NCI-H2171 treated with DMSO at 0.1 percent for 48 hours (cell line): ENCODE measurements at places on chromosomes 2 and 18.

GRCh38 chr2:85770369-85770768 lies 16.6 kb downstream of the ATOH8 start:
- no peak for DNase-seq

DNA sequence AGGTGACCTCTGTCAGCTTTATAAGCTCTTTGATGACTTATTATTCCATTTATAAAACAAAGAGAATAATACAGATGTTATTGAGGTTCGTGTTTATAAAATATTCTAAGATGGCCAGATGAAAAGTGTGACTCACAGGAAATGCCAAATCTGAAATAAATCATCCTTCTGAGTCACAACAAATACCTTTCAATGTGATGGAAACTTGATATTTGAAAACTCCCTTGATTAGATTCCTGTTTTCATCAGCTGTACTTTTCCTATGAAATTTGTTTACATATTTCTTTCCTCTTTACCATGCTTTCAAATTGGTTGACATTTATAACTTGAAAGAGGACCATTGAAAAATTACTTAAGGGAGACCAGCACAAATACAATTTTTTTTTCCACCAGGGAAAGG lies 30.6 kb upstream of the PPP1R1C start:
- DNase-seq, result no peak

- no peak for DNase-seq
These were observed 20.8 kb downstream of the CRIM1 start for GRCh38 chr2:36376319-36376765.

- DNase-seq, result no peak
These were observed 262.1 kb downstream of the PTGR3 start for GRCh38 chr18:74946646-74947375.

- DNase-seq, result no peak
These were observed 751 bp downstream of the IL18R1 start for GRCh38 chr2:102356381-102356712.

DNA sequence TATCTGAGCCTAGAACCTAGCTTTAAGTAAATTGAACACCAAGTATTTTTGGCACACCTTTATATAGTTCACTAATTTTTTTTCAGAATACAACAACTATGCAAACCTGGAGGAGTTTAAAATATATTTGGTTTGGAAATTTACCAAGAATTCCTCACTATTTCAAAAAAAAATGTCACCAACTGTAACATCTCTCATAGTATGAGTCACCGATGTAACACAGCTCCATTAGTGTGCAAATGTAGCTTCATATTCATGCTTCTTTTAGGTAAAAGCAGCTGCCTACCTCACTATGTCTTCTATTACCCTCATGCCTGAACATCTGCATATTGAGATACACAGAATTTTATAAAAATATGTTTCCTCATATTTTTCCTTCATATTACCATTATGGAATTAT lies 80.5 kb downstream of the NRXN1 start:
- no peak for DNase-seq

- no peak for DNase-seq
These were observed 8.8 kb upstream of the ADI1 start for GRCh38 chr2:3527886-3528785.

- no peak for DNase-seq
These were observed 323.9 kb downstream of the SETBP1 start for GRCh38 chr18:45004546-45005080.

- DNase-seq, result no peak
These were observed 239.1 kb downstream of the HDAC4 start for GRCh38 chr2:239161711-239162140.

GRCh38 chr2:9708683-9709538 lies 78.1 kb upstream of the YWHAQ start:
- peak; percentile 26 for DNase-seq

DNA sequence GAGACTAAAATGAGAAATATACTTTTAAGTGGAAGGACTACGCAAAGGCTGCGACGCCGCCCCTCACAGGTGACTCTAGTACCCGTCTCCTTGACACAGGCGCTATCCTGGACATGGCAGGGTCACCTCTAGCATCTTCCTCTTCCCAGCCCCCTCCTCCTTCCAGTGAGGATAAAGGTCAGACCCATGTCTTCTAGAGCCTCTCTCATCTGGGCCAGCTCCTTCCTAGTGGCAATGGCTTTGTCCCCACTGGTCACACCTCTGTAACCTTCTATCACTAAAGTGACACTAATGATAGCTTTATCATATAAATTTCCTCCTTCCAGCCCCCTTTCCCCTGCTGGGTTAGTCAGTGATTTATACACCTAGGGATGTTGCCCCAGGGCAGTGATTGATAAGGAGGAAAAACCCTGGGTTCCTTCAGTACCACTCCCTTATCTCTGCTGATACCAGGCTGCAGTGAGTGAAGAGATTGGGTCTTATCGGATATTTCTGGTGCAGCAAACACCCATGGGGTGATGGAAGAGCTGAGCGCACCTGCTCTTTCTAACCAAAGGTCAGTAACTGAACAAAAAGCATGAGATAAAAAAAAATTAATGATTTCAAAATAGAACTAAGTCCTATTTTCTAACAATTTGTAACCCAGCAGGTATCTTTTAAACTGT lies 62.0 kb upstream of the FZD5 start:
- DNase-seq, result no peak

GRCh38 chr2:223251656-223252229 lies 199.8 kb downstream of the KCNE4 start:
- DNase-seq, result no peak

DNA sequence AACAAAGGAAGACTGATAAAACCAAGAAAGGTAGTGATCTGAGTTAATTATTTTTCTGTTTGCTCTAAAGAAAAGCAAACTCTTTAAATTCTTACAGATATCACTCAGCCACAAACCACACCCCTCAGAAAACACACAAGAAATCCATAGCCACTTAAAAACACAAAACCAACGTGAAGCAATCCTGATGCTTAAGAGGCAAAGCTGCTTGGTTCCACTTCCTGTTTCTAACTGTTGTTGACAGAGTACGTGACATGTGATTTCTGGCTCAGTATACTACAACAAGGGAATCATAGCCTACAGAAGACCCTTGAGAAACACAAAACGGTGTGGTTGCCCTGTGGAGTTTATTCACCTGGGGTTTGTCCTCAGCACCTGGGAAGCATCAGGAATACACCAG lies 240.9 kb upstream of the APCDD1 start:
- no peak for DNase-seq

DNA sequence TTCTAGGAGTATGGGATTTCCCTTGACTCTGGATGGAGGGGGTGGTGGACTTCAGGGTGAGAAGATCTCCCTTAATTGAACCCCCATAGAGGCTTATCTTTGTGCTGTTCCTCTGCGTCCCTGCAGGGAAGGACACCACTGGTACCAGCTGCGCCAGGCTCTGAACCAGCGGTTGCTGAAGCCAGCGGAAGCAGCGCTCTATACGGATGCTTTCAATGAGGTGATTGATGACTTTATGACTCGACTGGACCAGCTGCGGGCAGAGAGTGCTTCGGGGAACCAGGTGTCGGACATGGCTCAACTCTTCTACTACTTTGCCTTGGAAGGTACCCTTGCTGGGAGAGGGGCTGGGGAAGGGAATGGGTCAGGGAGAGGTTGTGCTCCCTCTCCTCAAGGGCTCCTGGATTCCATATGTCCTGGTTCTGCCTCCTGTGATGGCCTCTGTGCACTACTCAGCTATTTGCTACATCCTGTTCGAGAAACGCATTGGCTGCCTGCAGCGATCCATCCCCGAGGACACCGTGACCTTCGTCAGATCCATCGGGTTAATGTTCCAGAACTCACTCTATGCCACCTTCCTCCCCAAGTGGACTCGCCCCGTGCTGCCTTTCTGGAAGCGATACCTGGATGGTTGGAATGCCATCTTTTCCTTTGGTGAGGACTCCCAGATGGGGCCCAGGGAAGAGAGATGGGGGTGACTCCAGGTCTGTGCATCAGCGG lies 19.3 kb downstream of the PRKAG3 start:
- DNase-seq, result no peak

GRCh38 chr2:232528746-232529460 lies 2.9 kb downstream of the CHRND start:
- DNase-seq, result no peak

DNA sequence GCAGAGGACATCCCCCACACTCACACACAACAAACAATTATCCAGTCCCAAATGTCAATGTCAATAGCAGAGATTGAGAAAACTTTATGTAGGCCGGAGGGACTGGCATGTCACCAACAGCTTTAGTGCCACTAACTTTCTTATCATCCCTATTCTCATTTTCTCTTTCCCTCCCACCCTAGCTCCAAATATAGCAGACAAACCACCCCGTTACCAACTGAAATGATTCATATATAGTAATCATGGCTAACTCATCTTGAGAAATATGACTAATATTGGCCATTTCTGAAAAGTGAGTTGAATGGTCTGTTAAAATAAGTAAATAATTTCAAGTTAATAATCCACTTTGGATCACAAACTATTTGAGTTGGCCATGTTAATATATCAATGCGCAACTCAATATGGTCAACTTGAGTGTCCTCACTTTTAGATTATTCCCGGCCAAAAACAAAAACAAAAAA lies 242.1 kb upstream of the RND3 start:
- DNase-seq, result no peak

DNA sequence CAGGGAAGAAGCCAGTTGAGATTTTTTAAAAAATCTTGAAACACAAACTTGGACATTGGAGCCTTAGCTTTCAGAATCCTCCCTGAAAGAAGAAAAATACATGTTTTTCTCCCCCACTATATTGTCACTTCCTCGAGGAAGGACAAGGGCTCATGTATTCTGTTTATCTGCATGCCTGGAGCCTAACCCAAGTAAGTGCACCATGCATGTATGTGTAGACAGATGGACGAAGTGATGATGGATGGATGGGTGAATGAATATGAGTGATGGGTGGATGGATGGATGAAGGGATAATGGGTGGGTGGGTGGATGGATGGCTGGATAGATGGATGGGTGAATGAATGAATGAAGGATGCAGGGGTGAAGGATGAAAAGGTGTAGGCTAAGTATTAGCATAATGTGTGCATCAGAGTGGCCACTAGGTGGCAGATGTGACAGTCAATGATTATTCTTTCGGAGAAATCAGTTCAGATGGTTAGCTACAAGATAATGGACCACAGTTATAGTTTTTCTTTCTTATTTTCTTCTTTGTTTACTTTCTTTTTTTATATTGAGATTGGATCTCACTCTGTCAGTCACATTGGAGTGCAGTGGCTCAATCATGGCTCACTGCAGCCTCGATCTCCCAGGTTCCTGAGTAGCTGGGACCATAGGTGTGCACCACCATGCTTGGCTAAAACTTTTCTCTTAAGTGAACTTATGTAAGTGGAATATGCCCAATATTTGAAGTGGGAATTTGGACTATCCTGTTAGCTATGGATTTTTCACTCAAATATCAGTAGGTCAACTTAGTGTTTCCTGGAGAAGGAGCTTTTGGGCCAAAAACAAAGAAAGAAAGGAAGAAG lies 18.5 kb upstream of the CCDC93 start:
- DNase-seq, result peak; percentile 57

GRCh38 chr18:40072761-40073160 lies 1882.3 kb upstream of the PIK3C3 start:
- DNase-seq, result no peak

DNA sequence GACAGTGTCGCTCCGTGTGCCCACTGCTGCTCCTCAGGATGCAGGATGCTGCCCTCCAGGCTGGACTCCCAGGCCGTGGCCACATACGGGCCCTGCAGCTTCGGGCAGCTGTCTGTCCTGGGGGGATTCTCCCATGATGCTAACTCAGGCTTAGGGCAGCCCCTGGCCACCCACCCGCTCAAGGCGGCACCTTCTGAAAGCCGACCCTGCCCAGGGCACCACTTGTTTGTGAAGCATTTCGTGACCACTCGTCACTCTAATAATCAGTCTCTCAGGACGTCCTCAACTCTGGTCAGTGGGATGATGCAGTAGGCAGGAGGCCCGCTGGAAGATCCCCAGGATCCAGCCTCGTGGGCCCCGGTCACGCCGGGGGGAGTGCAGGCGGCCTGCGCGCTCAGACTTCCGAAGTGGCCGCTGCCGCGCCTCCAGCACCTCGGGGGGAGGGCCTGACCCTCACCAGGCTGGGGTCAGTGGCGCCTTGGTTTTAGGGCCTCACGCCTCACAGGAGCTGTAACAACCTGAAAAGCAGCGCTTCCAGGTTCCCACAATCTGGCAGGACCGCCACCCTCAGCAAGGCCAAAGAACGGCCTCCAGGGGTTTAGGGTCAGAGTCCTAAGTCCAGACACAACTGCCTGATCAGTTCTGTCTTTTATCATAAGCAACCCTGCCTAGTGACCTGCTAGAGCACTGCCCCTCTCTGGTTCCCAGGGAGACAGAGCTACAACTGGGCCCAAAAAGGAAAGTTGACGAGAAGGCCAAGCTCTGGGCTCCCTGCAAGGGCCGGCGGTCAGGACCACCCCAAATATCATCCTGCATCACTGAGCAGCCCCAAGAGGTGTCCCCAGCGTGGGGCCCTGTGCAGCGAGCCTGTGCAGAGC lies 53.0 kb downstream of the EIPR1 start:
- no peak for DNase-seq

DNA sequence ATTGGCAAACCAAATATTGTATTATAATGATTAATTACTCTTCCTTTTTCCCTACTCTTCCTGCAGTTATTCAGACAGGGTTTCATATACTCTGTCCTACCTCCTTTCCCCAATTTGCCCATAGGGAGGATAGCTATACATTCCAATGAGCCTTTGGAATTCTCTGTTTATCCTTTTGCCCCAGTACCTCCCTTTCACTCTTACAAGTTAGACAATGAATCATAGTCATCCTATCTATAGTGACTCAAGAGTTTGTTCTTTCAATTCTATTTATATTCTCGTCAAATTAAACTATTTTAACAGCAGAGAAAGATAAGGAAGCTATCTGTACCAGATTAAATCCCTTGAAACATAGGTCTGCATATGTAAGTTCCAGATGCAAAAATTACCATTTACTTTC lies 437.5 kb downstream of the NR4A2 start:
- DNase-seq, result no peak

DNA sequence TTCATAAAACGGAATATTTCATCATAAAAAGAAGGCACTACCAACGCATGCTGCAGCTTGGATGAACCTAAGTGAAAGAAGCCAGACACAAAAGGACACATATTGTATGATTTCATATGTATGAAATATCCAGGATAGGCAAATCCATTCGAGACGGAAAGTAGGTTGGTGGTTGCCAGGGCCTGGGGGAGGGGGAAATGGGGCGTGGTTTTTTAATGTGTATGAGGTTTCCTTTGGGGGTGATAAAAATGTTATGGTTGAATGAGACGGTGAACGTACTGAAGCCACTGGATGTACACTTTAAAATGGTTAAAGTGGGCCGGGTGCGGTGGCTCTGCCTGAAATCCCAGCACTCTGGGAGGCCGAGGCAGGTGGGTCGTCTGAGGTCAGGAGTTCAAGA lies 20.0 kb upstream of the SPATA3 start:
- no peak for DNase-seq

DNA sequence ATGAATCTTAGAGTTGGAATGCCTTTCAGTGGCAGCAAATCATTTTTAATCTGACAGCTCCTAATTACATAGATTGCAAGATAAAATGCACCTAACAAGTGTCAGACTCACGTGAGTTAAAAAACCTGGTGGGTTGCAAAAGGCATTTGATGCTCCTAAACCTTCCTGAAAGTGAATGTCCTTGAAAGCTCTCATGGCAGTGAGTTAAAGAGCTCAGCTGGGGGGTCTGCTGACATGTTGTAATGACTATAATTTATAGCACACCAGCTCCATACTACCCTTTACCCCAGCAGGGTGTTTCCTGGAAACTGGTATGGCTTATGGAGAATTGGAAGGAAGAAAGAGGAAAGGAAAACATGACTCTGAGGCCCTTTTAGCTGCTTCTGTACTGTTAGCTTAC lies 91.9 kb upstream of the CAVIN2 start:
- DNase-seq, result no peak
